ENCODE measurements at places on chromosomes 2 and 18.
A peak's percentile ranks its signal among the peaks of the same experiment; 100 is the strongest.

- DNase-seq = no peak
Measured at GRCh38 chr2:237306083-237306786, 107.7 kb downstream of the COL6A3 start.

- DNase-seq = no peak
Measured at GRCh38 chr2:147806846-147807245, 38.0 kb upstream of the ACVR2A start.

- DNase-seq = no peak
Measured at GRCh38 chr2:29747786-29748470, 173.5 kb downstream of the ALK start.

DNA sequence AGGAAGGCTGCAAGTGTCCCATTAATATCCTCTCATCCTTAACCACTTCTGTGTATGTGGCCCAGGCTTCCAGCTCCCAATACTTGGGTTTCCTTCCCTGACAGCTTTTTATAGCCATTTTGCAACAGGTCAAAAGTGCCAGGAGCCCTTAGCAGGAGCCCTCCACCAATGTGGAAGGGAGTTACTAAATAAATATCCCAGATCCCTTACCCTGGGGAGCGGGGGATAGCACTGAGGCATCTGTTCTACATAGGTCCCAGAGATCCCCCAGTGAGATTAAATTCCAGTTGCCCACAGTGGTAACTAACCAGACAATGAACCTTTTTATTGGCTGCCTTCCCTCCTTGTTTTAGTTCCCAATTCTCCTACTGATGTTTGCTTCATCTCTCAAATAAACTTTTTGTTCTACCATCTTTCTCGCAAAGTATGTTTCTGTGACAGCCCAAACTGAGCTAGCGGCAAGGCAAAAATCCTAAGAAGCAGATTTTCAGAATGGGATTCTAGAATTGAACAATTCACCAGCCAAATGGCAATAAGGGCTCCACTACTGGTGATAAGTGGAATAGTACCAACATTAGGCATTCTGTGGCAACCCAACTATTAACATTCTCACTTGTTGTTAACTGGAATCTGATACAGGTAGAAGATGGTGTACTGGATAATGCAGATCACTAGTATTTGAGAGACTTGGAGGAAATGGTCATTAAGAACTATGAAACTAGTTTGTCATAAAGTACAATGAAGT lies 83.9 kb upstream of the MAPRE2 start:
- DNase-seq = no peak

DNA sequence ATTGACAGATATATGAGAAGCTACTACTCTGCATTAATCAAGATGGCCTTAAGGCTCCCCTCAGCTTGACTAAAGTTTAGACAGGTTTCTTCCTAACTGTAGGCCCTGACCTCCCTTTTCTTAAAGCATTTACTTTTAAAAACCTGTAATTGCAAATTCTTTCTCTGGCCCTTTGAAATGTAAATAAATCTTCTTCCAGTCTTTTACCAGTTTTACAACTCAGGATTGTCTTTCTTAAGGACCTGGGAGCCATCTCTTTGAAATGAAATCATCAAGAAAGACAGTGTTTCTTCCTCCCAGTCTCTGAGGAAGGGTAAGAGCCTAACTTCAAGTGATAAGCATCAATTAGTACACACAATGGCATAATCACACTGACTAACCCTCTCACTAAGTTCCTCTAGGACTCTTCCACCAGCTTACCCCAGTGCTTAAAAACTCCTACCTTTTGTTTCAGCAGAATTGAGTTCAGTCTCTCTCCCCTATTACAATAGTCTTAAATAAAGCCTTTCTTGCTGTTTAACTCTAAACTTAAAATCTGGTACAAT lies 58.7 kb upstream of the CDH20 start:
- DNase-seq = peak; percentile 22

DNA sequence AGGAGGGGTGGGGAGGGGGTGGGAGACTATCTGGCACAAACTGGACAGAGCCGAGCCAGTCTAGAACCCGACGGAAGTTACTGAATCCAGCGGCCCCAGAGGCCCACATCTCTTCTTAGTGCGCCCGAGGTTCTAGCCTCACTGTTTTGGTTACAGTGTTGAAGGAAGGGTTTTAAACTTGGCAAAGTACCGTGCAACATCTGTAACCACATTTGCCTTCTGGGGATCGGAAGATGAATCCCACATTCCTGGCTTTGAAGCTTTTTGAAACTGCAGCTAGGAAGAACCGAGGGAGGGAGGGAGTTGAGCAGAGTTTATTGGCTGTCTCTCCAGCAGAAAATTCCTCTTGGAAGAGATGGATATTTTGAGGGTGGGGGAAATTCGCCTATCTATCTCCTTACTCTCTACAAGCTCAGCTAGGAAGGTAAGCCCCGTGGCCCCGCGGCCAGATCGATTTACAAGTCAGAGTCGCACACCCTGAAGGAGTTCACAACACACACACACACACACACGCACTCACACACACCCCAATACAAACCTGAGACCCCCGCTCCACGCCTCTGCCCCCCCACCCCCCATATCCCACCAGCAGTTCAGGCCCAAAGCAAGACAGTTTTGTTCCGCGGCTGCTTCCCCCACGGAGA lies 1.0 kb downstream of the ACVR1 start:
- no peak for DNase-seq

DNA sequence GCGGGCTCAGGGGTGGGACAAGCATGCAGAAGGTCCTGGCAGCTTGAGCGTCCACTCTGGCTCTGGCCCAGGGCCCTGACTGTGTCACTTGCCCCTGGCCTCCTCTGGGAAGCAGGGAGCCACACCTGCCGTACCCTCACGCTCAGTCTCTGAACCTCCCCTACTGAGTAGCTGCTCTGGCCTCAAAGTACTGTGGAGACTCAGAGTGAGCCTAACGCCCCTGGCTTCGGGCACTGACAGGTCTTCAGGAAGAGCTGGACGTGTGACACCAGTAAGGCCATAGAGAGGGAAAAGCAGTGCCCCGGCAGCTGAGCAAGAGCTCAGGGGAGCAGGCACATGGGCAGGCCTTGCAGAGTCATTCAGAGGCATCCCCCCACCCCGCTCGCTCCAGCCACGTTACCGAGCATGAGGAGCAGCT lies 73.3 kb downstream of the SFXN5 start:
- DNase-seq = no peak

GRCh38 chr18:35451032-35451431 lies 46.7 kb downstream of the INO80C start:
- DNase-seq = no peak

GRCh38 chr2:102749938-102750337 lies 11.9 kb upstream of the TMEM182 start:
- no peak for DNase-seq

- DNase-seq = no peak
Measured at GRCh38 chr18:37282386-37283037, 283.1 kb downstream of the CELF4 start.

- peak; percentile 77 for DNase-seq
Measured at GRCh38 chr2:113198790-113199612, 25.2 kb downstream of the PSD4 start.

DNA sequence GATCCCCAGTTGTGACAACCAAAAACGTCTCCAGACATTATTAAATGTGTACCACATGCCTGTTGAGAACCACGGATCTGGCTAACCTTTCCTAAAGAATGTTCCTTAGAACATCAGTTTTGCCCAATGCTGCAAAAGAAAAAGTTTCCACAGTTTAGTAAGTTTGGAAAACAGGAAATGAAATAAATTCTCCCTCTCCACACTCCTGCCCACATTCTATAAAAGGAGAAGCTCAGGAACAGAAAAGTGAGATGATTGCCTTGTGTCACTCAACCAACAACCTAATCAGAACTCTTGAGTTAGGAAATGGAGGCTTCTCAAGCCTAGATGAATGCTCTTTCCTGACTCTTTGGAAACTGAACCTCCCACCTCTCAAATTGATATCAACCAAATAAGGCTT lies 56.1 kb upstream of the NFE2L2 start:
- DNase-seq = no peak

GRCh38 chr2:196586511-196586991 lies 53.0 kb upstream of the CCDC150 start:
- DNase-seq = no peak

DNA sequence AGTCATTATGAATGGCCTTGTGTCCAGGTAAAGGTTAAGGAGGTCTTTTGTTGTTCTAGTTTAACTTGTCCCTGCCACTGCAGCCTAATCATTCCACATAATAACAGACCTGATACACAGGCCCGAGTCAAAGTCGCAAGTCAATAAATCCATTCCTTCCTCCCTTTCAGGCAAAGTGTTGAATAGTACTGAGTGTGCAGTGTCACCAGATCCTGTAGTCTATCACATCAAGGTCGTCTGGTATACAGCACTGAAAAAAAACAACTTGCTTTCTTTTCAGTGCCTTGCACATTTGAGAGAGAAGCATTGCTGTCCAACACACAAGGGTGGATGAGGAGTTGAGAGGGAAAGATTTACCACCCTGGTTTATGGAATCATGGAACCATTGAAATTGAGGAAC lies 606.2 kb downstream of the BCL11A start:
- DNase-seq = no peak

- DNase-seq = no peak
Measured at GRCh38 chr2:224033601-224034000, 5.5 kb downstream of the SERPINE2 start.

GRCh38 chr2:232675381-232675780 lies 21.8 kb upstream of the GIGYF2 start:
- no peak for DNase-seq

DNA sequence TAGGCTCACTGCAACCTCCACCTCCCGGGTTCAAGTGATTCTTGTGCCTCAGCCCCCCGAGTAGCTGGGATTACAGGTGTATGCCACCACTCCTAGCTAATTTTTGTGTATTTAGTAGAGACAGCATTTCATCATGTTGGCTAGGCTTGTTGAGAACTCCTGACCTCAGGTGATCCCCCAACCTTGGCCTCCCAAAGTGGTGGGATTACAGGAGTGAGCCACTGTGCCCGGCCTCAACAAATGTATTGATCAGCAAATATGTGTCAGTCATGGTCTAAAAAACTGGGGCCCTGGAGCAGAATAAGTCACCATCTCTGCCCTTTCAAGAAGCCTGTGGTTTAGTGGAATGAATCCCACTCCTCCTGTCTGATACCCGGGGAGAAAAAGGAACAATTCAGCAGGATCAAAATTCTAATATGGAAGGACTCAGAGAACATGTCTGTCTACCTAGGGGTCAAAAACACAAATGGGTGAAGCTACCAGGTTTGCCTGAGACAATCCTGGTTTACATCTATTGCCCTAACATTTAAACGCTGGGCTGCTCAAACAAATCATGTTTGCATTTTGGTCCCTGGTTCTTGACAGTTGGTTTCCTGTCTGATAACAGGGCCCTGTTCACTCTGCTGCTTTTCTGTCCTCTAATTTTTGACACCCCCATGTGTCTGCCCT lies 21.6 kb downstream of the GCKR start:
- no peak for DNase-seq

DNA sequence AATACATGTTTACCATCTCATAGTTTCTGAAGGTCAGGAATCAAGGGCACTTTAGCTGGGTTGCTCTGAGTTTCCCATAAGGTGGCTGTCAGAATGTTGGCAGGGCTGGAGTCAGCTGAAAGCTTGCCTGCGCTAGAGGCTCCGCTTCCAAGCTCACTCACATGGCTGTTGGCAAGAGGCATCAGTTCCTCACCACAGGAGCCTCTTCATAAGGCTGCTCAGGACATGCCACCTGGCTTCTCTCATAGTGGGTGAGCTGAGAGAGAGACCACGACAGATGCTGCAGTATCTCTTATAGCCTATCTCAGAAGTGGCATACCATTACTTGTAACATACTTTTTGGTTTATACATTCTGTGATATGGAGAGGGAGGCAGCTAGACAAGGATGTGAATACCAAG lies 7.2 kb downstream of the HADHB start:
- DNase-seq = no peak

GRCh38 chr2:42573256-42573655 lies 4.8 kb downstream of the MTA3 start:
- DNase-seq = no peak

DNA sequence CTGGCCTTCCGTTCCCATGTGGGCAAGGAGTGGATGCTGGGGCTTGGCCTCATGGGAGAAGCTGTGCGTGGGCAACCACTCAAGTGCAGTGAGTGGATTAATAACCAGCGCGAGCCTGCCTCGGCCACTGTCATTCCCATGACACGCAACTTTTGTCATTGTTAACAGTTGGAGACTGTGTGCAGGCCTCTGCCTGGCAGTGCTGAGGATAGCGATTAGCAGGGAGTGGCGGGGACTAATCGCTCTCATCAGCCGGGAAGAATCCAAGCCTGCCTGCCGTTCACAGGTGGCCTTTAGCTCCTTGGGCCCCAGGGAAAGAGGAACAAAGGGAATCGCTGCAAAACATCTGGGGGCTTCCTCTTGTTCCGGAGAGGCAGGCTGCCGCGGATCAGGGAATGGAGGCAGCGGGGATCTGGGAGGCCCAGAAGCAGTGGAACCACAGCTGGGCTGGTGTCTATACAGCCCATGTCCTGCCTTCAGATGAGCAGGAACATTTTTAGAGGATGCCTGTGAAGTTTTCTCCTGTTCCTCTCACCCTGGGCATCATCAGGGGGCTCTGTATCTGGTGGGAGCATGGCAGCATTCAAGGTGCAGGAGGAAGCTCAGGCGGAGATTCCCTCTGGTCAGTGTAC lies 53.8 kb downstream of the CTIF start:
- no peak for DNase-seq

DNA sequence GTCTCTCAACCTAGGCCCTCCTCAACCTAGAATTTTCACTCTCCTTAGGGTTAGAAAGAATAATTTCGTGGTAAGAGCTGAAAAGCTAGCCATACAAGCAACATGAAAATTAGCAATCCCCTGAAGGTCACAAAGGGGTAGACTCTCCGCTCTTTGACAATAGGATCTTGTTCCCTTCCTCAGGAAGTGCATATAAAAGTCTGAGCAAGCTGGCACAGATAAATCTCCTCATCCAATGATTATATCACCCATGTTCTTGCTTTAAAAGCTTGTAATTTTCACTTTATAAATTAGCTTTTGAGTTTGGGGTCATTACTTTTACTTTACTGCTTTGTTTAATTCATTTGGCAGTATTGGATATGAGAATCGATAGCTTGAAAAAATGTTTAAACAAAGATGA lies 852.3 kb upstream of the CRIM1 start:
- DNase-seq = no peak

DNA sequence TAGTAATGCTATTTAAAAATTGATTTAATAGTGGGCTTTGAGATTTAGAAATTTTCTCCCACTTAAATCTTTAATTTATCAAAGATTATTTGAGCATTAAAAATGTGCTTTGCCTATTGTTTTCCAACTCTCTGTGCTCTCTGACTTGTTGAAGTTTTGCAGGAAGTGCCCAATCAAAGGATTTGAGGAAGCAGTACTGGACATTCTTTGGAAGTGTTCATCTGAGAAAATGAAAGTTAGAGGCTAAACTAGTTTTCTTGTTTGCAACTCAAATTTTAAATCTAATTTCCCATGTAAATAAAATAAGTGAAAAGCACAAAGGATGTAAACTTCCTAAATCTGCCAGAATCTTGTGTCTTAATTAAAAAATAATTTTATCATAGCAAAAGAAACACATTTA lies 89.1 kb downstream of the CAMKMT start:
- no peak for DNase-seq

GRCh38 chr2:24409700-24410556 lies 49.6 kb upstream of the ITSN2 start:
- peak; percentile 62 for DNase-seq

- DNase-seq = no peak
Measured at GRCh38 chr2:8543383-8544170, 138.3 kb upstream of the ID2 start.
